ENCODE measurements at places on chromosomes 11 and 22.

GRCh38 chr11:2746401-2747247 is 46.8 kb upstream of the KCNQ1OT1 start:
- DNase-seq: no peak

GRCh38 chr11:19912115-19912957 is 199.7 kb downstream of the NAV2 start:
- DNase-seq: no peak

GRCh38 chr11:95796501-95796900 is 6.2 kb downstream of the CEP57 start:
- DNase-seq: no peak

- no peak for DNase-seq
Measured at GRCh38 chr22:32005453-32005852, 37.6 kb upstream of the SLC5A1 start.

DNA sequence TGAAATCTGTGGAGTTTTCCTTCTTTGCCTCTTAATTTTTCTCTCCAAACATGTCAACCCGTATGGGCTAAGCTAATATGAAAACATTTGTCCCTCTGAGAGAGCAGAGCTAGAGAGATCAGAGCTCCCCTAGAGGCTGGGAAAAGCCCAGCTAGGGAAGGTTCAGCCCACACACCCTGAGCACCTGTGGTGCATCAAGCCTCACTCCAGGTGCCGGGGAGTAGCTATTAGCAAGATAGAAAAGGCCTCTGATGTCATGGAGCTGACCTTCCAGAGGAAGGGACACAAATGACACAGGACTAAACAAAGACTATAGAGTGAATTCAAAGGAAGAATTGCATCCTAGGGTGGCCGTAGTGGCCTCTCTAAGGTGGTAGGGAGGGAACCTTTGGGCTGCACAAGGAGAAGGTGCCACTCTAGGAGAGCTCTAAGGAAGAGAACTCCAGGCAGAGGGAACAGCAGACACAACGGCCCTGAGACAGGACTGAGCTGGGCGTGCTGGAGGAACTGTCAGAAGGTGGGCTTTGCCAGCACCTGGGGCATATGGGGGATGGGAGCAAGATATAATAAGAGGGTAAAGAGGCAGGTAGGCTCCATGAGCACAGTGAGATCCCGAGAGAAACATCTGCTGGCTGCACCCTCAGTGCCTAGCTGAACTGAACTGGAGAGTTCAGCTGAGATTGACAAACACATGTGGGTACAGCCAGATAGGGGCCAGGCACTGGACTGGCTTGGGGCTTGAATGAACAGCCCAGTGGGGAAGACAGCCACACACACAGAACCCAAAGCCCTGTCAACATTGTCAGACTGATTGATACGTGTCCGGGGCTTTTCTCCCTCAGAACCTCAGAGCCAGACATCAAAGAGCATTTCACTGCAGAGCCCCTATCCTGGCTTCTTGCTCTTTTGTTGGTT is 65.5 kb upstream of the DRD2 start:
- DNase-seq: no peak

DNA sequence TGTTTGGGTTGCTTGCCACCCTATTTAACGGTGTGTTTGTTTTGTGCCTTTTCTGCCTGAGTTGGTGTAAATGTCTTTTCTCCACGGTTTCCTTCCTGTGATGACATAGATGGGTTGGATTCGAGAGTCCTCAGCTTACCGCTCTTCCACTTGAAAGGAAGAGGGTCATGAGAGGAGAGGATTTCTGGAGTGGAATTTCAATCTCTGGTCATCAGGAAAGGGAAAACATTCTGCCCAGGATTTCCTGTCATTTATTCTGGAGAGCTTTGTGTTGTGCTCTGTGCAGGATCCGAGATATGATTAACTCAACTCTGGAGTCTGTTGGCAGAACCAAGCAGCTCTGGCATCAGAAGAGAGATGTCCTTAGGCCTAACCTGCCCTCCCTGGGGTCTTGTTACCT is 605.2 kb downstream of the NTM start:
- no peak for DNase-seq

- no peak for DNase-seq
Measured at GRCh38 chr11:82818409-82819043, 81.7 kb downstream of the PRCP start.

DNA sequence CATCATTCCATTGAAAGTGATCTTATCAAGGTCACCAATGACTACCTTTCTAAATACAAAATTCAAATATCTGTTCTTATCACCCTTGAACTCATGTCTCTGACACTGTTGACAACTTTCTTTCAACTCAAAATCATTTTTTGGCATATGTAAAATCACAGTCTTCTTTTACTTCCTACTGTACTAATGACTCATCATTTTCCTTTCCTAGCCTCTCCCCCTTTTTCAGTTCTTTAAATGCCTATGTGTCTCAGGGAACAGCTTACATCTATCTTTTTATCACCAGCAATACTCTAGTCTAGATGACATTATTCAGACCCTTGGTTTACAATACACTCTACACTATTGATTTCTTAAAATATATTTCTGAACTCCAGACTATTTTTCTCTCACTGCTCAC is 2220.7 kb upstream of the RAG2 start:
- DNase-seq: no peak

GRCh38 chr11:75673977-75674582 is 5.2 kb upstream of the MAP6 start:
- DNase-seq: peak; percentile 83

DNA sequence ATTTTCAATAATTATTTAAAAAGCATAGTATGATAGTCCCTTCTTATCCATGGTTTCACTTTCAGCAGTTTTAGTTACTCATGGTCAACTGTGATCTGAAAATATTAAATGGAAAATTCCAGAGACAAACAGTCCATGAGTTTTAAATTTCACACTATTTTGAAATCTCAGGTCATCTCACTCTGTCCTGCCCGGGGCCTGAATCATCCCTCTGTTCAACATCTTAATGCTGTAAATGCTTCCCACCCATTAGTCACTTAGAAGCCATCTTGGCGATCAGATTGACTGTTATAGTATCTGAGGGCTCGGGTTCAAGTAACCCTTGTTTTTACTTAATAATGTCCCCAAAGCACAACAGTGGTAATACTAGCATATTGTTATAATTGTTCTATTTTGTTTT is 1509.3 kb downstream of the FAM181B start:
- DNase-seq: no peak

DNA sequence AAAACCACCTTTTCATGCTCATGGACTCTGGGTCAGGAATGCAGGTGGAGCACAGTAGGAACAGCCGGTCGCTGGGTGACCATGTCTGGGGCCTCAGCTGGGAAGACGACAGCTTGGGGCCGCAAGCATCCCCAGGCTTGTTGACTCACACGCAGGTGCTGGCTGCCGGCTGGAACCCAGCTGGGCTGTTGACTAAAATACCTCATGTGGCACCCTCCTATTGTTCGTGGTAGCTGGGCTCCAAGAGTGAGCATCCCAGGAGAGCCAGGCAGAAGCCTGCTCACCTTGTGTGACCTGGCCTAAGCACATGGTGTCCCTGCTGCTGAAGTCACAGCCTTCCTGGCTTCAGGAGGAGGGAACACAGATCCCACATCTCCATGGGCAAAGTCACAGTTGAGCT is 9.4 kb downstream of the DPP3 start:
- no peak for DNase-seq

GRCh38 chr22:17307566-17307965 is 61.7 kb upstream of the CECR2 start:
- no peak for DNase-seq

DNA sequence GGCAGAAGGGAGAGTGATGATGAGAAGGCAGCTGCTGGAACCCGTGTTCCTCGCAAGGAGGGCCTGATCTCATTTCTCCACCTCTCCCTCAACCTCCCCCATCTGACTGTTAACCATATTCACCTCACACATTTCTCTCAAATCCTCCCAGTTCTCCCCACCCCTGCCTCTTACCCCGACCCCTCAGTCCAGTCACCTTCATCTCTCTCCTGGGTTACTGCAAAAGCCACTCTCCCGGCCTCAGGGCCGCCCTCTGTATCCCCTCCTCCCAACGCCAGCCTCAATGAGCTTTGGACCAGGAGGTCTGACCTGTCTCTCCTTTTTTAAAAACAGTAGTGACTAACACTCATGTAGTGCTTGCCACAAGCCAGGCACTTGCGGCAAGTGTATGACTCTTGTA is 29.5 kb upstream of the LMO1 start:
- no peak for DNase-seq

DNA sequence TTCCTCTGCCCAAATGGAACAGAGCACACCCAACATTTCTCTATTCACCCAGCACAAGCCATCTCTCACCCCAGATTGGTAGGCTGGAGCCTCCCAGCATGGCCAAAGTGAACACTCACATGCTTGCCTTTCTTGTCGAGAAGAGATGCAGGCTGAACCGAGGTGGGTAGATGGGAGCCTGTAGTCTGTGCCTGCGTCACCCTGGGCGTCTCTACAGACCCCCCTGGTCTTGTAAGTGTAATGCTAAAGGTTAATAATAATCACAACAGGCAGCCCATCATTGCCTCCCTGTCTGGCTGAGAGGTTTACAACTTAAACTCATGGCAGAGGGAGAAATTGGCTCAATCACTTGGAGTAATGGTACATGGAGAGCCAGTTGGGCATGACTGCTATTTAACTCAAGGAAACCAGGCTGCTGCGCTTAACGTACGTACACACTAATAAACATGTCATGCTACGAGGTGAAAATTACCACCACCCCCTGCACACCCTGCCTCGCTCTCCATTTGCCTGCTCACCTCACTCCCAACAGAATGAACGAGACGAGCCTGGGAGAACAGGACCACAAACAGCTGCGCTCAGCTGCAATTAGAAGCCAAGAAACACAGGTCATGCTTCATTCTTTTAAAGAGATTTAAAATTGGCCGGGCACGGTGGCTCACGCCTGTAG is 9.1 kb upstream of the ZBTB16 start:
- no peak for DNase-seq

GRCh38 chr11:96065379-96065778 is 141.5 kb upstream of the MTMR2 start:
- no peak for DNase-seq

- DNase-seq: no peak
Measured at GRCh38 chr11:1006762-1007161, 29.8 kb downstream of the MUC6 start.

- peak; percentile 78 for DNase-seq
Measured at GRCh38 chr11:9861860-9862725, 198.2 kb downstream of the SWAP70 start.

DNA sequence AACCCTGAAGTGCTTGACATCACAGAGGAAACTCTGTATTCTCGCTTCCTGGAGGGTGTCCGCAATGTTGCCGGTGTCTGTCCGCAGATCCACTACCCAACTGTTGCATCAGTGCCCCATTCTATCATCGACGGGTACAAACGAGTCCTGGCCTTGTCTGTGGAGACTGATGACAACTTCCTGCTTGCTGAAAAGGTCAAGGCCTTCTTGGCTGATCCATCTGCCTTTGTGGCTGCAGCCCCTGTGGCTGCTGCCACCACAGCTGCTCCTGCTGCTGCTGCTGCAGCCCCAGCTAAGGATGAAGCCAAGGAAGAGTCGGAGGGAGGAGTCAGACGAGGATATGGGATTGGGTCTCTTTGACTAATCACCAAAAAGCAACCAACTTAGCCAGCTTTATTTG is 42.9 kb upstream of the DAGLA start:
- DNase-seq: no peak

DNA sequence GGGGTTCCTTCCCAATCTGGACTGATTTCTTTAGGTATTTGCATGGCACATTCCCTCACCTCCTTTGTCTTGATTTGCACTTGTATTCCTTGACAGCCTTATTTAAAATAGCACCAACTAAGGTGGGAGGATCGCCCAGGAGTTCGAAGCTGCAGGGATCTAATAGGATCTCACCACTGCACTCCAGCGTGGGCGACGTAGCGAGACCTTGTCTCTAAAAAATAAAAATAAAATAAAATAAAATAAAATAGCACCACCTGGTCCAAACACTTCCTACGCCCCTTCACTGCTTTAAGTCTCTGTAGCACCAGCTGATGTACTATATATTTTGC is 775 bp downstream of the SLC2A11 start:
- DNase-seq: no peak

DNA sequence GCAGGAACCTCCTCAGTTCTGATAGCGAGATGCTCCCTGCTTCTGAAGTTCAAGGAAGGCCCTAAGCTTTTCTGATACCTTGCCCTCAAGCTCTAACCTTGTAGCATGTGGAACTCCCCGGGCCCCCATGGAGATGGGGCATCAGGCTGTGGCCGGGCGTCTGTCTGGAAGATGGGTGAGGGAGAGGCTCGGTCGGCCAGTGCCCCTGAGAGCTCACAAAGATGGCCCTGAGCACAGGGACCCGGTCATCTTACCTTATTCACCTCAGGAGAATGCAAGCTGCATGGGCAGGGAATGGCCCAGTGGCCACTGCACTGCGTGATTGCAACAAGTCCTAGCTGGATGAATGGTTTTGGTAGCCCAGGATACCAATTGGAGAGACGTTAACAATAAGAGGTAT is 830.3 kb downstream of the TBC1D22A start:
- no peak for DNase-seq

- no peak for DNase-seq
Measured at GRCh38 chr22:43731988-43732387, 80.1 kb downstream of the EFCAB6 start.

GRCh38 chr22:41485033-41485432 is 16.1 kb downstream of the ACO2 start:
- DNase-seq: no peak

DNA sequence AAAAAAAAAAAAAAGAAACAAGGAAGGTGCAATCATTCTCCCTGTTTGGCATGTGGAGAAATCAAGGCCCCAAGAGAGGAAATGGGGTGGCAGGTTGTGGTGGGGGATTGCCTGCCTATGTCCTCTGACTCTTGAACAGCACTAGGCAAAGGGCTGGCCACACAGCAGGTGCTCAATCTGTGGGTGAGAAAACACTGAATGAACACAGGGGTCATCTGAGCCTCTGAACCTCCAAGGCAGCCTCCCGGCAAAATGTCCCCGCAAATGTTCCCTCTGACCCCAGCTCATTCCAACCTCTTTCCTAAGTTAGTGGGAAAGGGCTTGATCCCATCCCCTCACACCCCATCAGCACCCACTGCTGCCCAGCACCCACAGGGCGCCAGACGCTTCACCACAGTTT is 4.6 kb downstream of the PLA2G6 start:
- peak; percentile 23 for DNase-seq

DNA sequence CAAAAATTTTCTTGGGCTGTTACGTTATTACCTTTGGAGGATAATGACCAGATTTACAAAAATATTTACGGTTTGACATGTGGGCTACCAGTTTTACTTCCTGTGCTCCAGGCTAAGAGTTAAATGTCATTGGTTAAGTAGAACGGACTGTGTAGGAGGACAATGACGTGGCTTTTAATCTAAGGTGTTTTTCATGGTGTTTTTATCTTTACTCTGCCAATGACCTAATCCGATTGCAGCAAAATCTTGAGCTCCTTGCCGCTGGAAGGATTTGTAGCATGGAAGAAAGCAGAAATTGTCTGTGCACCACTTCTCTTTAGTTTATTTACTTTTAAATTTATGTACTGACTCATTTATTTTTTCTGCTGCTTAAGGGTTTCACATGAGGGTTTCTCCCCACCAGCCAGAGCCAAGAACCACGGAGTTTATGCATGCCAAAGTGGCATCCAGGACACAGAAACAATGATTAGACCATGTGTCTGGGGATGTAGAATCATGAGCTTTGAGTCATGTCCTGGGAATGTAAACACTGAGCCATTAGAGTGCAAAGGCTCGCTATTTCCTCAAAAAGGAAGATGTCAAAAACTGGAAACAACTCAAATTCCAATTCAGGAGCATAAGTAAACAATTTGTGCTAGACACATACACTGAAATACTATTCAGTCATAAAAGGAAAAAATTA is 1.9 kb upstream of the CARD16 start:
- DNase-seq: peak; percentile 75

Data from suppressor macrophage treated with lipopolysaccharide for 1 hour (primary cell).